ENCODE measurements at places on chromosomes 1 and 21.

DNA sequence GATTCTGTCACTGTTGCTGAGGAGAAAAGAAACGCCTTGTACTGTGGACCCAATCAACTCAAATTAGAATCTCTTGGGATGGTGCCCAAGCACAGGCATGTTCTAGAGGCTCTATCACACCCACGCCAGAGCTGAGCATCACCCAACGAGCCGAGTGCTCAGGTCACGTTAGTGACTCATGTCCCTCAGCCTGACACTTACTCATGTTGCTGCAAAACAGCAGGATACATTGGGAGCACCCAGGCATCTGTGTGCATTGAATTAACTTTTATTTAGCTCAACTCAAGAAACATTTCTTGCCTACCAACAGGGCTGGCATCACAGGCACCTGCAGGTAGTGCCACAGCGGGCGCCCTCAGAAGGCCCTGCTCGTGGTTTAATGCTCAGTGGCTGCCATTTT is 149.8 kb downstream of the ETS2 start:
- no peak for DNase-seq

GRCh38 chr1:15158506-15159165 is 5.1 kb downstream of the TMEM51 start:
- no peak for DNase-seq

- DNase-seq: no peak
Measured at GRCh38 chr1:170790175-170790574, 126.2 kb downstream of the PRRX1 start.

GRCh38 chr21:41868062-41868710 is 11.0 kb downstream of the PRDM15 start:
- DNase-seq: no peak

DNA sequence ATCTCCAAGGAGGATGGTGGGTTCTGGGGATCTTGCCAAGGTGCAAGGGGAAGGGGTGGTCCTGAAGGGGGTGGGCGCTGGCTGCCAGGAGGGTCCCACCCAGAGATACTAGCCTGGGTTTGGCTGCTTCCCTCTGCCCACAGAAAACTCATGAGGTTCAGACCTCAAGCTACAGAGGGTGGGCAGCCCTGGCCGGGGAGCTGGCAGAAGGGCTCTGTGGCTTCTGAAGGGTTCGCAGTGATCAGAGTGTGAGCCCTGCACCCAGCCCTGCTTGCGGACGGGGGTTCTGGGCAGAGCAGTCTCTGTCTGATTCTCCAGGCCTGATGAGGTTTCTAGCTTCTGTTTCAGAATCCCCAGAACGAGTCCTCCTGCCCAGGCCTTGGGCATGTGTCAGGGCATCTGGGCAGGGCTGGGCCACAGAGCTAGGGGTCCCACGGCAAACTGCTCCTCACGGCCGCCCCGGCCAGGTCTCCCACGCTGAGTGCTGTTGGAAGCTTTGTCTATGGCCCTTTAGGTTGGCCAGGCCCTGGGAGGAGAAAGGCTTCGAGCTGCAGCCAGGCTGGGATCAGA is 635 bp upstream of the MMEL1 start:
- no peak for DNase-seq

DNA sequence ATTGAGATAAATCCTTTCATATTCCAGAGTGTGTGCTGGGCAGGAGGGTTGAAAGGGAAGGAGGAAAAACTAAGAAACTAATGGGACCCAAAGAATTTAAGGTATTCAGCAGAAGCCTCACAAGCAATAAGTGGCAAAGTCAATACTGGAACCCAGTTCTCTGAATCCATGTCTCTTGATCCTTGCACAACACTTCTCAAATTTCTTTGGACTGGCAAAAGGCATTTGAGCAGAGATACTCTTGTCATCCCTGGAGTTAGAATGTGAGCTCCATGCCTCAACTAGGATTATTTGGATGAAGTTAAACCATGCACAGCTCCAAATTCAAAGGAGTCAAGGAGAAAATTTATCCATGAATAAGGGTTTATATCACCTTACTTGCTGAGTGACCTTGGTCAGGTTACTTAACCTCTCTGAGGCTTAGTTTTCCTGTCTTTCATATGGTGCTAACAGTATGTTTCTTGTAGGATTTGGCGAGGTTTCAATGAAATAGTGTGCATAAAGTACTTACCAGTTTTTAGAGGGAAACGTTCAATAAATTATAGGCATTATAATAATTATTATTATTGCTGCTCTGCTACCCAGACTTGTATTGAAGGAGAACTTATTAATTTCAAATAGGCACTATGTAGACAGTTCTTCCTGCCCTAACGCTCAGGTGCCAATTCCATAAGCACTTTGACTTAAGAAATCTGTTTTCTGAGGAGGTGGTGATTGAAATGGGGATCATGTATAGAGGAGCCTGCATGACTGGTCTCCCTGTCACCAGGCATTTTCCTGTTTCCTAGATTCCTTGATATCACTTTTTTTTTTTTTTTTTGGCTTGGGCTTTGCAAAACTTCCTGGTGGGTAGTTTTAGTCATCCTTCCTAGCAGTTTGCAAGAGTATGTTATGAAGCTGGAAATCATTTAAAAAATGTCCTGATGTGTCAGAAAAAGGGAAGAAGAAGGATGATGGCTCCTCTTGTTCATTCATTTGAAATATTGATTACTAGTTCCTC is 125.0 kb upstream of the JUN start:
- no peak for DNase-seq

DNA sequence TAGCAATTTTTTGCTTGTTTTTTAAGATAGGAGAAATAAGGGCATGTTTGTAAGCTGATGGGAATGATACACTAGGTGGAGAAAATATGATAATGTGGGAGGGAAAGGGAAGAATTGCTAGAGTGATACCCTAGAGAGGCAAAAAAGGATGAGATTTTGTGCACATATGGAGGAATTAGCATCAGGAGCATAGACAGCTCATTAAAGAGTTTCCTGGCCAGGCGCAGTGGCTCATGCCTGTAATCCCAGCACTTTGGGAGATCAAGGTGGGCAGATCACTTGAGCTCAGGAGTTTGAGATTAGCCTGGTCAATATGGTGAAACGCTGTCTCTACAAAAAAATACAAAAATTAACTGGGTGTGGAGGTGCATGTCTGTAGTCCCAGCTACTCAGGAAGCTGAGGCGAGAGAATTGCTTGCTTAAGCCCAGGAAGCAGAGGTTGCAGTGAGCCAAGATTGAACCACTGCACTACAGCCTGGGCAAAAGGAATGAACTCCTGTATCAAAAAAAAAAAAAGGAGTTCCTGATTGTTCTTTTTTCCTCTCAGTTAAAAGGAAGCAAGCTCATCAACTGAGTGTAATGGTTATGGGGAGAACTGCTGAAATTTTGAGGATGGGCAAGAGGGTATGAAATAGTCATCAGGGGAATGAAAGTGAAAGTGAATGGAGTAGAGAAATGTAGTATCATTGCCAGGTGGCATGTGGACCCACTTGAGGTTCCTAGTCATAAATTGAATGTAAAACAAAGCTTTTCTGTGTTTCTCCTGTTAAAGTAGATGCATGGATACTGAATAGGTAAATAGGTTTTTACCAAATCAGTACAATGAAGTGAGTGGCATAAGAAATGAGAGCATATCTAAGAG is 35.5 kb downstream of the SH3GLB1 start:
- no peak for DNase-seq

- no peak for DNase-seq
Measured at GRCh38 chr1:27399251-27400025, 7.0 kb downstream of the GPR3 start.

DNA sequence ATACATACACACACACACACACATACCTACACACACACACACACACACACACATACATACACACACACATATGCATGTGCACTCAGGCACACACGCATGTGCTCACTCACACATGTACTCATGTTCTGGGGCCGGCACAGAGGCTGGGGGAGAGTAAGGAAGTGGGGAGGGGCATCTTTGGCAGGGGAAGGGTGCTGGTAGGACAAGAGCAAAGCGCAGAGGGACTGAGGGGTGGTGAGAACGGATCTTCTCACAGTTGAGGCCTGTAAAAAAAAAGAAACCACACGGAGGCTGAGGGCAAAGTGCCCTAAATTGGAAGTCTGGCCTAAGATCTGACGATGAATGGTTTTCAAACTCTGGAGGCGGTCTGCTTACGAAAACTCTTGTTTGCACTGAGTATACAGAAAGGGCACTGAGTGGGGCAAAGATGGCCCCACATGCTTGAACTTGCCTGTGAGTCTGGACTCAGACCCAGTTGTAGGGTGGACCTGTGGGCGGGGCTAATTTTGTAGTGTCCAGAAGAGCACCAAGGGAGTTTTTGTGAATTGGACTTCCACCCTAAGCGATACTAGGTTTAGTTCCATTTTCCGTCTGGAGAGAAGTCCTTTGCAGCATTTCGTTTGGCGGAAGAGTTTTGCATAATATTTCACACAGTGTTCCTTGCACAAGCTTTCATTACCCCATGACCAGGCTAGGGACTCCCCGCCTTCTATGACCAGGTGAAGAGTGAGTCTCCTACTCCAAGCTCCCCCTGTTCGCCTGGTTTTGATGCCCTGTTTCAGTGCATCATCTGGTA is 79.3 kb upstream of the LYST start:
- no peak for DNase-seq

GRCh38 chr1:97243973-97244560 is 522.5 kb downstream of the PTBP2 start:
- DNase-seq: no peak

DNA sequence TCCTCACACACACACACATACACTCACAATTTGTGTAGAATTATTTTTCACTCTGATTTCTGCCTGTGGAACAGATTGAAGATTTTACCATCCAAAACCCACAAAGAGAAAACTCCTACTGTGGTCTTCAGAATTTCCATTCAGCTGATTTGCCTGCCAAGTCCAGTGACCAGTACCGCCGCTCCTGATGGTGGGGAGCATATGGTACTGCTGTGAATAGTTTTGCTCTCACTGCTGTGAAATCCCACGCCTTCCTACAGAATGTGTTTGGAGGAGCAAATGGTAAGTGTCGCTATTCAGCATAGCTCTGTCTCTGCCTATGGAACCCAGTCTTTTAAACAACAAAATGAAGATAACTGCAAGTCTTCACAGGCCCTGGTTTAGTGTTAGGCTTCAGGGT is 629.5 kb downstream of the LMO4 start:
- no peak for DNase-seq

Measured in stimulated activated naive CD8-positive, alpha-beta T cell treated with anti-CD3 and anti-CD28 coated beads, Interleukin-15, Interleukin-2, amounts not matched to agents 100 U/mL and 50 U/mL, for 24 hours (primary cell).